Activated CD4-positive, alpha-beta memory T cell treated with anti-CD3 and anti-CD28 coated beads for 36 hours (primary cell): ENCODE measurements at places on chromosomes 3 and 15. TPM values are rescaled to one million over a fixed set of nuclear protein-coding genes. Genes with fewer than 3 reads are reported as not detected.

Gene GNAT1
- not detected for total RNA-seq

Gene TRH
- not detected for total RNA-seq

Gene NPAP1
- not detected for total RNA-seq

Gene ZCWPW2
- total RNA-seq, result 0.39 TPM
